Fibroblast of skin of back (primary cell): ENCODE measurements at places on chromosomes 12 and 14.

DNA sequence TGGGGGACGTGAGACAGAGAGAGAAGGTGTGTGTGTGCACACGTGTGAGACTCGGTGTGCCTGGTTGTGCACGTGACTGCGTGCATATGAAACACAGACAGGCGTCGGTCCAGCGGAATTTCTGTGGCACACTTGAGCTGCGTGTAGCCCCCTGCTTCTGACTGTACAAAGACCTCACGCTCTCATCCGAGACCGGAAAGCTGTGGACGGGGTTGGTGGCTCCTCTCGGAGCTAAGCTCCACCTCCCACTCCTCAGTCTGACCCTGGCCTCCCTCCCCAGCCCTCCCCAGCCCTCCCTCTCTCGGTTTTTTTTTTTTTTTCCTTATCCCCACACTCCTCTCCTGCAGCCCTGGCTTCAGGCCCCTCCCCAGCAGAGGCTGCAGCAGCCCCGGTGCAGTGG is 8.3 kb upstream of the C14orf180 start:
- no peak for DNase-seq

DNA sequence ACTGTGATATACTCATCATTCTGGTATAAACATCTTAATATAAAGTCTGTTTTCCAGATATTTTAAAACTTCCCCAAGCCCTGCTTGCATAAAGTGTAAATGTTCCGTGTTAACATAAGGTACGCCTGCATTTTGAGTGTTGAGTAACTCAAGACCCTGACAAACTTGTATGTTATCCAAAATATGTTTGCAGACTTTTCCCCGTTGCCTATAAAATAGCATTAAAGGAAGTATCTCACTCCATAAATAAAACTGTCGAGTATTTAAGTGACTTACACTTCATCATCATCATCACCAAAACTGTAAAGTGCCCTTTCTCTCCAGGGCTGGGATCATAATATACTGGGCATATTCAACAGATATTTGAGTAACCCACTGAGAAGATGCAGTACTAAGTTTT is 64.6 kb upstream of the TSPAN8 start:
- no peak for DNase-seq

- no peak for DNase-seq
Observed at GRCh38 chr14:60089221-60089620, 2.5 kb upstream of the PCNX4 start.

- no peak for DNase-seq
Observed at GRCh38 chr12:27576667-27577347, 52.8 kb downstream of the PPFIBP1 start.

DNA sequence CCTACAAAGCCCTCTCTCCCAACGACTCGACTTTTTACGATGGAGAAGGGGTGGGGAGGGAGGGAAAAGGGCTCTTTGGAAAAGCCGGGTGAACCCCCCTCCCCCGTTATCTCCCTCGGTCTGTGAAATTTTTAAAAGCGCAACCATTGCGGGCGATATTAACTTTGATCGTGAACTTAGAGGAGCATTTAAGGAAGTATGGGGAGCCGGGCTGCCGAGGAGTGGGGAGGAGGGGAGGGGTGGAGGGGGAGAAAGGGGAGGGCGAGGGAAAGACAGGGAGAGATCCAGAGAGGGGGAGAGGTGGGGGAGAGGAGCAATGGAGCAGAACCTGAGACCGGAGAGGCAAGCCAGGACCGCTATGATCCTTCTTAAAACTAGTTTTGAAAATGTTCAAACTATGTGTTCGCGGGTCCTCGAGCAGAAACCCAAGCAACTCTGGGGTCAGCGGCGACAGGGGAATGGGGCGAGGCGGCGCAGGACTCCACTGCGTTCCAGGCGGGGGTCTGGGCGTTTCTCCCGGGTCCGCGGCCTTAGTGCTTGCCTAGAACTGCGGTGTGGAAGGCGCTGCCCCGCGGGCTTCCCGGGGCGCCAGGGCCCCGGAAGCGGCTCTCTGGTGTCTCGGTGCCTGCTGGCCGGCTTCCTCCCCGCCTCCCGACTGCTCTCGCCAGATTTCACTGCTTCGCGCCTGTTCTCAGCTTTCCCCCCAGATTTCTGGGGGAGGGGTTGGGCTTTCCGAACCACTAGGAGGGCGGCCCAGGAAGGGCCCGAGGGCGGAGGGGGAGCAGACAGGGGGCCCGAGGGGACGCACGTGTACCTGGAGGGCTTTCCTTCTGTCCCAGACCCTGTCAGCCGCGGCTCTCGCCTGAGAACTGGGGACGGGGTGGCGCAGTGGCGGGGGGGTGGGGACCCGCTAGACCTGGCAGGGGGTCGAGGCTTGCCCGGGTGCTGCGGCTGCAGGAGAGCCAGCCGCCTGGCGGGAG is at the start of gene HOTAIR:
HOTAIR (minus strand) TSS at position 871 of the 980 bp plus-strand sequence.
- no peak for DNase-seq

- no peak for DNase-seq
Observed at GRCh38 chr14:69312608-69313007, 52.6 kb downstream of the GALNT16 start.

DNA sequence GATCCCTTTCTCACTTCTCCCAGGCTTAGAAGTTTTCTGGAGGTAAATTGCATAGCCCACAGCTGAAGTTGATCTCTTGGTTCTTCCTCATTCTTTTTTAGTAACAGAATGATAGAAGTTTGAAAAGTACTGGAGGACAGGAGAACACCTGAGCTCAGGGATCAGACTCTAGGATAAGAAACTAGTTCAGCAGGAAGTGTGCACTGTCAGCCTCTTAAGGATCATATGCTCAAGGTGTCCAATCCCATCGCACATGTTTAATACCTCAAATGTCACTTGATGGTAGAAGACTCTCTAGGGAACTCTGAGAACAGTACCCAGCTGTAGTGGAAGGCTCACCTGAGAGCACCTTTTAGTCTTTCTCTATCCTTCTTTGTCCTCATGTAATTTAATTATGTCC is 14.7 kb upstream of the LIMA1 start:
- DNase-seq, result no peak

DNA sequence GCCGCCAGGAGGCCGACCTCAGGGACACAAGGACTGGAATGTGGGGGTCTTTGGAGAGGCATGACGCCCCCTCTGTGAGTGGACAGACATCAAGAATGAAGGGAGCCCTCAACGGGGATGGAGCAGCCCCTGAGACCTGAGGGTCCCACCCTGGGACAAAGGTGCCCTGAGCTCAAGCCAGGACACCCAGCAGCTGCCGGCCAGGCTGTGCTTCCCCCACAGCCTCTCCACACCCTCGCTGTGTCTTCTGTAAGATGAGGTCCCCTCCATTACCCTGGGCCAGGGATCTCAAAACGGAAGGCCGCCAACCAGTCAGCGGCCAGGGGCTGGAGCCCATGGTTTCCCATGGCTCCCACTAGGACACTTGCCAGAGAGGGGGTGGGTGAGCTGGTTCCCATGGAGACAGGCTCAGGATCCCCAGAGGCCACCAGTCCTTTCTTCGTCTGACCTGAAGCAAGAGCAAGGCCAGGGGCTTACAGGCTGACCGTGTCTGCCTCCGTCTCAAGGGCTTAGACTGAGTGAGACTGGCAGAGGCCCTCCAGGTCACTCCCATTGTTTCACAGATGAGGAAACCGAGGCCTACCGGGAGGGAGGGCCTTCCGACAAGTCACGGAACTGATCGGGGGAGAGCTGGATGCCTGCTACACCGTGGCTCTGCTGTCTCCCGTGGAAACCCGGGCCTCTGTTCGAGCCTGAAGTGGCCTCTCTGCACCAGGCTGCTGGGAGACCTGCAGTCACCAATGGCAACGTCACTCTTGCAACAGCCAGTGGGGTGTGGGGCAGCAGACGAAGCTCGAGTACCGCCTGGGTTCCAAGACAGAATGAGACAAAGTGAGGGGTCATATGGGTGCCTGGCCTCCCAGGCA is 91.7 kb upstream of the DIO3 start:
- no peak for DNase-seq

- DNase-seq, result no peak
Observed at GRCh38 chr14:20215196-20215595, 8.3 kb upstream of the OR11H6 start.

DNA sequence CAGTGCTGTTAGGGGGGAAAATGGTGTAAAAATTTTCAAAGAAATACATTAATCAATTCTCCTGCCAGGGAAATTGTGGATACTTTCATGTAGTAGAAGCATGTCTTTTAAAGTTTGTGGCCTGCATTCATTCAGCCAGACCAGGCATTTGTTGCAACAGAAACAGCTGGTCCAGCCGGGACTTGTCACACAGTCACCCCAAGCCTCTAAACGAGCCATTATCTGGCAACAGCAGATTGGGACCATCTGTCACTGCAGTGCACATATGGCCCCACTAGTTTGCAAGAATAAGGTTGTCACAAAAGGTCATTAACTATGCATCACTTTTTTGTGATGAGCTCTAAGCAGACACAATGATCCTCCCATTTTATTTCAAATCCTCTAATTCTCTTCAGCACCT is 193.9 kb downstream of the PHLDA1 start:
- DNase-seq, result no peak

DNA sequence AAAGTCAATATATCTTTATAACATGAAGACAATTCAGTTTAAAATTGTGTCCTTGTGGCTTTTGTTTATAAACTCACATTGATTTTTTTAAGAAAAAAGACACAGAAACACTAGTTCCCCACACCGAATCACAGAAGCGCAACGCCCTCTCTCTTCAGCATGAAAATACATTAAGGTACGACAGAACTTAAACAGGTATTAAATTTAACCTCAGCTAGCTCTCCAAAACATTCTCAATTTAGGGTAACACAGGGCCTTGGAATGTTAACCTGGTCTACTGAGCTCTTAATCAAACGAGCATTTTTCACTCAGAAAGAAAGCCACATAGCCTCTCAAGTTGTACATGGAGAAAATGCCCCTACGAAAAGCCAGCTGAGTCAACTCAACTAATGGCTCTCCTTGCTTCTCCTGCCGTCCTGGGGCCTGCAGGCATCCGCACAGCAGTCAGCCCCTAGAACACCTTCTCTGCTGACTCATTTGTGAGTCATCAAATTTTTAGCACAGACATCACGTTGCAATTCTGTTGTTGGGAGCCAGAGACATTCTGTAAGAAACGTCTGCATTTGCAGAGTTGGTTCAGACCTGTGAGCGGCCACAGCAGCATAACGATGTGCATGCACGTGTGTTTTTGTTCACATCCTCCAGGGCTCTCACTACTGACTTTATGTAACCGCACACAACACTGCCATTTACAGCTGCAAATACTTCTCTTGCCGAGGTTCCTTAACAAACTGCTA is 141.6 kb downstream of the ITPR2 start:
- DNase-seq, result peak; percentile 95
